AG04450 (cell line): ENCODE measurements at places on chromosomes 16 and 17. TPM values are rescaled to one million over a fixed set of nuclear protein-coding genes. Genes with fewer than 3 reads are reported as not detected.
A peak's percentile ranks its signal among the peaks of the same experiment; 100 is the strongest.

DNA sequence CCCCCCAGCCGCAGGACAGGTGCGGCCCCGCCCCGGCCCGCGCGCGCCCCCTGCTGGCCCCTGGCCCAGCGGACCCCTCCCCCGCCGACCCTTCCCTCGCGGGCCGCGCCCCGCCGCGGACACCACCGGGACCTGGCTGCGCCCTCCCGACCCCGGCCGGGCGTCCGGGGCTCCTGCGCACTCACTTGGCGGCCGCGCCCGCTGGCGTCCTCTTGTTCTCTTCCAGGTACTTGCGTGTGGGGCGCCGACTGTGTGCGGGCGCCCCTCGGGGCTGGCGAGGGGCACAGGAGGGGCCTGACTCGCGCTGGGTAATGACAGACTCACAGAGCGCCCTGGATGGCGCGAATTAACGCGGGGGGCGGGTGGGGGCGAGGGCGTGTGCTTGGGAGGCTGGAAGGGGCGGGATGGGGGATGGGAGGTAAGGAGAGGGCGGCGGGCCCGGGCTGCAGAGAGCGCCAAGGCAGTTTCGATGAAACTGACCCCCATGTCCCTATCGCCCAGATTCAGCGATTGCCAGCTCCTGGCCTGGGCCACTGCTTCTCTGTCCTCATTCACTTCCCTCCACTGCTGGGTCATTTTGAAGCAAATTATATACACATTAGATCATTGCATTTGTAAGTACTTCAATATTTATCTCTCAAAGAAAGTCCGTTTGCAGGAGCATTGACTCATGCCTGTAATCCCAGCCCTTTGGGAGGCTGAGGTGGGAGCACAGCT, 445 bp upstream of the DBNDD1 start:
- DNase-seq: peak; percentile 53

- peak; percentile 33 for DNase-seq
Measured at GRCh38 chr16:71499775-71500364, 10.7 kb upstream of the ZNF19 start.

DNA sequence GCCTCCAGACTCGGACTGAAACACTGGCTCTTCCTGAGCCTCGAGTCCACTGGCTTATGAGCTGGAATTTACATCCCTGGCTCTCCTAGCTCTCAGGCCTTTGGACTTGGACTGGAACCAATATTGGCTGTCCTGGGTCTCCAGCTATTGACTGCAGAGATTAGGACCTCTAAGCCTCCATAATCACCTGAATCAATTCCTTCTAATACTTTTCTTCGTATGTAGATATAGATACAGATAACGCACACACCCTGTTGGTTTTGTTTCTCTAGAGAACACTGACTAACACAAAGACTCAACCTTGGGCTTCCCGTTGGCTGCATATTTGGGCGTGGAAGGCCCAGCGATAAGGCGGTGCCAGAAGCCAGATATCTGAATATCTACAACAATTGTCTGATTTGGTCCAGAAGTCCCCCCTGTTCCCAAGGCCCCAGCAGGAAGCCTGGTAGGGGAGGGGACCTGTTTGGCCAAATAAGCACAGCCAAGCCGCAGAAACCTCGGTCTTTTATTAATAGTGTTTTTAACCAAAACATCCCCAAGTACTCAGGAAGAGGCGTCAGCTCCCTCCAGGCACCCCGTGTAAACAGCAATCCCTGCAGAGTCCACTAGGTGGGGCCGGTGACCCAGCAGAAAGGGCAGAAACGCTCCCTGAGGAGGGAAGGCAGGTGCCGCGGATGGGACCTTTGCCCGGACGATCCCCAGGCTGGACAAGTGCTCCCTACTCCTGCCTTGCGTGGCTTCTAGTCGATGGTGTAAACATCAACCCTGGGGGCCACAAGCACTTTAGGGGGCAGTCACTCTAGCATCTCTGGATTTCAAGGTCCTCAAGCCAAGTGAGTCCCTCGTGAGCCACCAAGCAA, 57.0 kb downstream of the ABR start:
- peak; percentile 23 for DNase-seq

GRCh38 chr17:77645072-77646045, 313.1 kb upstream of the TNRC6C start:
- no peak for DNase-seq

SNX20 gene
- polyA plus RNA-seq: not detected in 2 replicates

DNA sequence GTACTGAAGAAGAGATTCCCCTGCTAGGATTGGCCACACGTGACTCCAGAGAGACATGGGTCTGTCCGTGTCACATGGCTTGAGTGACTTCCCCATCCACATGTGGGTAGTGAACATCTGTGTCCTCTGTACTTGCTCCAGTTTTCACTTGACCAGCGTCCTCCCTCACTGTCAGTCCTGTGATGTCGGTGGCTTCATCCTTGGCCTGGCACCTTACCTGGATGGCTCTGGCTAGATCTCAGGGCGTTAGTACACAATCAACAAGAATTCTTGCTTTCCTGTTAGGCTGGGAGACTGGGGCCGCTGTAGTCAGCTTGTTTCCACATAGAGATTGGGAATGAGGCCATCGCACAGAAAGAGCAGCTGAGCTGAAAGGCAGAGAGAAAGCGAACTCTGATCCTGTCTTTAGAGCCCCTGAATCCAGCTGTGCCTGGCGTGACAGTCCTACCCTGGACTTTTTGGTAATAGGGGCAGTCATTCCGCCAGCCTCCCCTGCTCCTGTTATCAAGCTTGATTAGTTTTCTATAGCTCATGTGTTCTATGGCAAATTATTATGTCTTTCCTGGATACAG, 227.3 kb downstream of the SNX29 start:
- no peak for DNase-seq

CCL4 gene
- not detected in 2 replicates for polyA plus RNA-seq

DNA sequence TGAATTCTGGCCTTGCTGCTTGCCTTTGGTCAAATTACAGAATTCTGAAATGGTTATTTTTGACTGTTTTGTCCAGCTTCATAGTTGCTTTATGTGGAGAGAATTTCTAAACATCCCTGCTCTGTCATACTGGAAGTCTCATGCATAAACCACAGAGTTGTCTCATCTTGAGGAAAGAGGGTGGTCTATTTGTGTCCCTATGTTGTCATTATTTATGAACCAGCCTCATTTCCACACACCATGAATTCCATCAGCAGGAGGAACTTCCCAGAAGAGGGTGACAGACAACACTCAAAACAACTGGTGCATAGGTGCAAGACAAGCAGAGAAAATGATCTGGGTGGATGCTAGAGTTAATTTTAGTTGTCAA, 525.8 kb upstream of the GOT2 start:
- DNase-seq: no peak

CCT6B gene
- polyA plus RNA-seq: 1.9 and 2.3 TPM in 2 replicates

B9D1 gene
- 35.2 and 45.8 TPM in 2 replicates for polyA plus RNA-seq

- no peak for DNase-seq
Measured at GRCh38 chr17:6489016-6489550, 44.8 kb downstream of the PIMREG start.

- no peak for DNase-seq
Measured at GRCh38 chr16:59324462-59324861, 590.3 kb upstream of the GOT2 start.

GRCh38 chr17:50269477-50270434, 4.5 kb upstream of the TMEM92 start:
- DNase-seq: peak; percentile 48

DNA sequence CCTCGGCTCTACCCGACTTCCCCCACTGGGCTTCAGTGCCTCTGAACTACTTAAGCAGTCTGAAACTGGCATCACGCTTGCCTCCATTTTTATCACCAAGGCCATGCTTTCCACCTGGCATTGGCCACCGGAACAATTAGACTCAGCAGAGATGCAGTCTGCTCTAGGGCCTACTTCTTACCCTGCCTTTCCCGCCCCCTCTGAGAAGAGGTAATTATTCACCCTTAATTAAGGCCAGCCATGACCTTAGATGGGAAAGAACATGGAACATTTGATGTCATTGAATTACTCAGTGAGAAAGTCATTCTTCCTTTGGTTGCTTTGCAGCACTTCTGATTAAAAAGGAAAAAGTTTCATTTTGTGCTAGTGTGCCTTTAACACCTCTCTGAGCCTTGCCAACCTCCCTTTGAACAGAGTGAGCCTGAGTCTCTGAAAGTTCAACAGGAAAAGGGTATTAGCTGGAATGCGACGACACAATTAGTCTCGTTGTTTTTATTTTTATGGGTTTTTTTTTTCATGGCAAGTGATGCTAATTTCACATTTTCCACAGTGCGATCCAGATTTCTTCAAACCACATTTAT, 60.9 kb upstream of the TNRC6A start:
- DNase-seq: no peak

GRCh38 chr16:30430428-30430970, 669 bp upstream of the DCTPP1 start:
- no peak for DNase-seq

PYDC1 gene
- not detected in 2 replicates for polyA plus RNA-seq

DNA sequence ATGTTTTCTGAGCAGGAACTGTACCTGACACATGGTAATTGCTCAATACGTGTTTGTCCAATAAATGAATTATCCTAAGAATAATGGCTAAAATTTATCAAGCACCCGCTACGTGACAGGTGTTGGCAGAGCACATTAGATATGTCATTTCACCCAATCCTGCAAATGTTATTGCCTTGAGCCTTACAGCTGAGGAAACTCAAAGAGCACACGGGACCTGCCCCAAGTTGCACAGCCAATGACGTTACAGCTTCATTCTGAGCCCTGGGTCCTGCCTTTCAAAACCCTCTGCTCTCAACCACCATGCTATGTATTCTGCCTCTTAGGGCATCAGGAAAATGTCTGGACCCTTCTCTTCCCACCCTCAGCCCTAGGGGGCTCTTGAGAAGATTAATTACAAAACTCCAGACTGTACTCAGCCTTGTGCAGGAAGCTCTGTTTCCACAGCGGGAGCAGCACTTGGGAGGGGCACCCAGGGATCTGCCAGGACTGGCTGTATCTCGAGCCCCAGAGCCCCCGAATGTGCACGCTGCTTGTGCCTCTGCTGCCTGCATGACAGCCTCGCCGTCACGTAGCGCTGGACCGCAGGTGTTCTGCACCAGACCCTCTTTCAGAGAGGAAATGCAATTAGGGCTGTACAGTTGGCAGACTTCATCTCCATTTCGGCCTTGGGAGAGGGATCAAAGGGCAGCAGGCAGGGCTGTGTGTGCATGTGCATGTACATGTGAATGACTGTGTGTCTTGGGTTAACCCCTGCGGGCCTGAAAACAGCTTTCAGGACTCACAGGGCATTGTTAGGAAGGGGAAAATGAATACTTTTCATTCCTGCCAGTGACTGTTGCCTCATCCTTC, 71.6 kb downstream of the GPR139 start:
- DNase-seq: no peak

DNA sequence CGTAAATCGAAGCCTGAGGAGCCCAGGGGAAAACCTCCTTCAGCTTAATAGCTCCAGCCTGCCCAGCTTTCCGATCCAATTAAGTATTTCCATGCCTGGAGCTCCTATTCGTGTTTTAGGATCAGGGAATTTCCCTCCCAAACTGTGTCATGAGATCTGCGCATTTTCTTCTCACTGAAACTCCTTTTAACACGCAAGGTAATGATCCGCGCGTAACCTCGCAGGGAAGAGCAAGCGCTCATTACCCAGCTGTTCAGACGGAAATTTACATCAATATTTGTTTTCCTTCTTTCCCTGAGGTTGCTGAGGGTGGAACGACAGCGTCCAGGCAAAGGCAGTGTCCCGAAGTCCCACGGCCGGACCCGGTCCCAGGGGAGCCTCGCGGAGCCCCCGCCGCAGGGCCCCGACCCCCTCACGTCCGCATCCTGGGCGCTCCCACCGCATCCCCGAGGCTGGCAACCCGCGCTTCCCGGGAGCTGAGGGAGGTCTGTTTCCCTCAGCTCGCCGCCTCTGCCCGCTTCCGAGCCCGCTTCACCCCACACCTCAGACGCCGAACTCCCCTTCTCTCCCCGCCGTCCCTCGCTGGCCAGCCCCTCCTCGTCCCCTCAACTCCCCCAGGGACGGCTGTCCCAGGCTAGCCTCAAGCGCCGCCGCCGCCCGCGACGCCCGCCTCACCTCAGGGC, 415 bp downstream of the ABCA5 start:
- no peak for DNase-seq

DNA sequence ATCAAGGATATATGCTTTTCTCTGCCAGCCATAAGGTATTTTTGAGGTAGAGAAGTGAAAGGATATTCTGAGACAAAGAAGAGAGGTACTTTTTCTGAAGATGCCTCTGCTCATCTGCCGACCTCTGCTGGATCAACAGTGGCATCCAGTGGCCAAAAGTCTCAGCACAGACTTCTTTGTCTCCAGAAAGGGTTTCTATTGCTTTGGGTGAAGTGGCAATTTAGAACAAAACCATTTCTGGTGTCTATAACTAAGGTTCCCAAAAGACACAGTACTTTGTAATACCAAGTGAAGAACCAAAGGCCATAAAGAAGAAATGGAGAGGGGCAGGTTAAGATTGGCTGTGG, 155.2 kb upstream of the C17orf78 start:
- DNase-seq: peak; percentile 16

DNA sequence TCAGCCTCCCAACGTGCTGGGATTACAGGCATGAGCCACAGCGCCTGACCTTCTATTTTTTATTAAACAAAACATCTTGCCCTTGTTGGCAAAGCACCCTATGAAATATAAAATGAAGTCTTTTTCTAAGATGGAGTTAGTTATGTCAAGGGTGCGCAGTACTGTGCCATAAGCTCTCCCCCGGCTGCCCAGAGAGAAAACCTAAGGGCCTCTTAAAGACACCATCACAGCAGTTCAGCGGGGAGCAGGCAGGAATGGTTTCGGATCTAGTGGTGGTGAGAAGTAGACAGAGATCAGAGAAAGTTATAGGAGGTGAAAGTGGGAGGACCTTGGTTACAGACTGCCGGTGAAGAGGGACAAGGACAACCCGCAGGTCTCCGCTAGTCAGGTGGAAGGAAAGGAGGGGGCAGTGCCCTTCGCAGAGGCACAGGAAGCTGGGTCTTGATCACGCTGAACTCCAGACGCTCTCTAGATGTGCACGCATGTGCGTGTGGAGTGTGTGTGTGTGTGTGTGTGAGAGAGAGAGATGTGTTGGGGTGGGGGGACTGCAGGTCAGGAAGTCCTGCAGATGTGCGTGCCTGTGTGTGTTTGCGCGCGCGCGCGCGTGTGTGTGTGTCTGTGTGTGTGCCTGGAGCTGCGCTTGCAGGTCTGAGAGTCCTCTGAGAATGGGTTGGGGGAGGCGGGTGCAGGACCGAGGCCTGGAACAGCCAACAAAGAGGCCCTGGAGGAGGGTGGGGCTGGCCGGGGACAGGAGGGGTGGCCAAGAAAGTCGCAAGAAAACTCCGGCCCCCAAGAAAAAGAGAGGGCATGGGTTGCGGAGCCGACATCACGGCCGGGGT, 748 bp upstream of the CMTM3 start:
- no peak for DNase-seq

GRCh38 chr17:64066716-64067115, 46.3 kb upstream of the ICAM2 start:
- DNase-seq: no peak

DNA sequence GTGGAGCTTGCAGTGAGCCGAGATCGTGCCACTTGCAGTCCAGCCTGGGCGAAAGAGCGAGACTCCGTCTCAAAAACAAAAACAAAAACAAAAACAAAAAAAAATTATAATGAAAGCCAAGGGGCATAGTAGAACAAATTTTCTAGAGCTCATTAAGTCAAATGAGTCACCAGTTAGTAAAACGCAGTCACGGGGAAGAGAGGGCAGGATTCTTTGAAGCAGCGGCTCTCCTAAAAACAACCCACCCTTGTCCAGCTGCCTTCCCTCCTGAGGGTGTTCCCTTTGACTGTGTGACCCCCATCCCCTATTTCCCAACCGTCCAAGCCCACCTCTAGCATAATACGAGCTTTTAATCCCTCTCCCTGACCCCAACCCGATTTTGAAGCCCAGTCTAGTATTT, 44.1 kb upstream of the STH start:
- DNase-seq: no peak

CRHR1 gene
- not detected in 2 replicates for polyA plus RNA-seq

- DNase-seq: no peak
Measured at GRCh38 chr16:9334103-9334502, 242.7 kb downstream of the HAPSTR1 start.

GRCh38 chr16:20918486-20919239, 18.1 kb downstream of the LYRM1 start:
- DNase-seq: no peak
